Muscle of leg (tissue), 16 donors: ENCODE measurements at places on chromosomes 7 and 10.
A peak's percentile ranks its signal among the peaks of the same experiment; 100 is the strongest.

DNA sequence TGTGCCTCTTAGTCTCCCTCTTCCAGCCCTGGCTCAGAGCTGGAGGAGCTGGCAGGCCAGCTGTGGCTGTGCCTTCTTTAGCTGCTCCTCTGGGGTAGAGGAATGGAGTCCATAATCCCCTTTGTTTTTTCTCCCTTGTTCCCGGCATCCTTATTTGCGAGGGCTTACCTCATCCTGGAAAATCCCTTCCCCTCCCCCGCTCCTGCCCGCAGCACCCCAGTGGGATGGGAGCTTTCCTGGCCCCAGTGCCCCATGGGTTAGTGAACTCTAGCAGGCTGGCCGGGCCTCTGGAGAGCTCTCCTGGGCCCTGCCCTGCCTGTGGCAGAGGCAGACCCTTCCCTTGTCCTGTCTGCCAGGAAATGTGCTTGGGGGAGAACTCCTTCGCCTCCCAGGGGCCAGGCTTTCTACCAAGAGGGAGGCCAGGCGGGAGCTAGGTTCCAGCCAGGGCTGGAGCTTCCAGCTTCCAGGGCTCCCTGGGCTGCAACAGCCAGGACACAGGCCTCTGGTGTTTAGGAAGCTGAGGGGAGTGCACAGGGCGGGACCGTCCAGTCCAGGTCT lies 16.5 kb upstream of the TRIM8 start:
- peak; percentile 61 for DNase-seq

DNA sequence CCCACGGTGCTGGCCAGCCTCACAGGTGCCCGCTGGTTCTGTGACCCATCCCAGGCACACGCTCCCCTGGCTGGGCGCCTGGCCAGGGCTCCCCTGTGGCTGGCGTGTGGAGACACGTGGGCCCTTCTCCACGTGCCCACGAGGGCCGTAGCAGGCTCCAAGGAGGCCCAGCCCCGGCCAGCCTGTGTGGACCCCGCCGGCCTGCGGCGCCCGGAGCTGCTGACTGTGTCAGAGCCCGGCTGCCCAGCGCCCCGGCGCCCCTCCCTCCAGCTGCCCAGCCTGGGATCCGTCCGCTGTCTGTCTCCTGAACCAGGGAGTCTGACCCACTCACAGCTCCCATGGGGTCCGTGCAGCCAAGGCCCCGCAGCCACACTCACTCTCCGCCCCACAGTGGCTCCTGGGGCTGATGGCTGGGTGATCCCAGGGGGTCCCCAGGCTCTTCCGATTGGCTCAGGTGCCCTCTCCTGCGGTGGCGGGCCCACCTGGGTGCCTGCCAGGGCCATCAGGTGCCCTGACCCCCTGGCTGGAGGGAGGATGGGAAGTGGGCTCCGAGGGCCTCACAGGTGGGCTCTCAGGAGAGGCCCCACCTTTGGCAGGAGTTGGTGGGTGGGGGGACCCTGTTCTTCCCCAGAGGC lies 9.6 kb downstream of the TMEM184A start:
- DNase-seq: no peak

DNA sequence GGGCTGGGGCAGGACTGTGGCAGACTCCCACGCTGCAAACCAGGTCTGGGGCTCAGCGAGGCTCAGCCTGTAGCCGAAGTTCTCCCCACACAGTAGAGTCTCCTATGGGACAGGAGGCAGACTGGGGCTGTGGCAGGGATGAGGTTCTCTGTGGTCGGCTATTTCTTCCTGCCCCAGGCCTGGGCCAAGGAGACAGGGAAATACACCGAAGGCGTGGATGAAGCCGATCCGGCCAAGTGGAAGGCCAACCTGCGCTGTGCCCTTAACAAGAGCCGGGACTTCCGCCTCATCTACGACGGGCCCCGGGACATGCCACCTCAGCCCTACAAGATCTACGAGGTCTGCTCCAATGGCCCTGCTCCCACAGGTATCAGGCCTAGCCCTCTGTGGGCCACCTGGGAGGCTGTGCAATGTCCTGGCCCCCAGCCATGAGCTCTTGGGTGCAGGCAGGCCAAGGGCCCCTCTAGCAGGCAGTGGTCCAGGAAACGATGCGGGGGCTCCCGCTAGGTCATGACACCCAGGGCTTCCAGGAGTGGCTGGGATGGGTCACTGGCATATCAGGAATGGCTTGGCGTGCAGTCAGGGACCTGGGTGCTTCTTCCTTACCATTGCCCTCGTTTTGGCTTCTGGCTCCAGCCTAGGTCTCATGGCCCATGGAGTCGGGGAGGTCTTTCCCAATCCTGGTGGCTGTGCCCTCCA lies 8.1 kb downstream of the IRF5 start:
- no peak for DNase-seq

DNA sequence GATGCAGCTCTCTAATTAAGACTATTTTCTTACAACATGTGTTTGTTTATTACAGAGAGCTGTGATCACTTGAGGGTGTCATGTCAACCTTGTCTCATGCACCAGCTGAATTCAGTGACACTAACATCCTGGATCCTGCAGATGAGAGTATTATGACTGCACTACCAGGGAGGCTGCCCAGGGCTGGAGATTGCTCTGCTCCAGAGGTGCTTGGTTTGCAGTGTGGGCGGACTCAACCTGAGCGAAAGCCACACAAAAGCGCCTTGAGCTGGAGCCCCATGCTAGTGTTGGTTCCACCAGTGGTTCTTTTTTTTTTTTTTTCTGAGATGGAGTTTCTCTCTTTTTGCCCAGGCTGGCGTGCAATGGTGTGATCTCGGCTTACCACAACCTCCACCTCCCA lies 33.8 kb upstream of the ATXN7L1 start:
- DNase-seq: no peak

DNA sequence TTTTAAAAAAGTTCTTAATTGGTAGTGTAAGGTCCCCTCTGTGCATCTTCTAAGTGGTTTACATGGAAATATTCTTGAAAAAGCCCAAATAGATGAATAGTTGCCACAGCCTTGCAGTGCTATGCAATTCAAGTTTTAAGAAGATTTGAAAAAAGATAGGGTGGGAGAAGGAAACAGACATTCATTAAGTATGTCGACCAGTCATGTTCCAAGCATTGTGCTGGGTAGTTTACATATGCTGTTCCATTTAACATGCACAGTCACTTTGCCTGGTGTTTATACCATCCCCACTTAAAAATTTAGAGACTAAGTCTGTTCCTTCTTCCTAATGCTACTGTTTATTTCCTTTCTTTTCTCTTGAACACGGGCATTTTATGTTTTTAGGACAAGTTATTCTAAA lies 28.1 kb upstream of the NAMPT start:
- no peak for DNase-seq

GRCh38 chr10:101575091-101575490 lies 13.0 kb downstream of the POLL start:
- DNase-seq: no peak
